CMK (cell line): ENCODE measurements at places on chromosomes 7 and 10.

- no peak for DNase-seq
Measured at GRCh38 chr10:69415049-69415448, 1.7 kb downstream of the TACR2 start.

GRCh38 chr10:93436591-93437085, 45.5 kb downstream of the MYOF start:
- no peak for DNase-seq

GRCh38 chr7:29135846-29136245, 10.5 kb downstream of the CPVL start:
- no peak for DNase-seq

DNA sequence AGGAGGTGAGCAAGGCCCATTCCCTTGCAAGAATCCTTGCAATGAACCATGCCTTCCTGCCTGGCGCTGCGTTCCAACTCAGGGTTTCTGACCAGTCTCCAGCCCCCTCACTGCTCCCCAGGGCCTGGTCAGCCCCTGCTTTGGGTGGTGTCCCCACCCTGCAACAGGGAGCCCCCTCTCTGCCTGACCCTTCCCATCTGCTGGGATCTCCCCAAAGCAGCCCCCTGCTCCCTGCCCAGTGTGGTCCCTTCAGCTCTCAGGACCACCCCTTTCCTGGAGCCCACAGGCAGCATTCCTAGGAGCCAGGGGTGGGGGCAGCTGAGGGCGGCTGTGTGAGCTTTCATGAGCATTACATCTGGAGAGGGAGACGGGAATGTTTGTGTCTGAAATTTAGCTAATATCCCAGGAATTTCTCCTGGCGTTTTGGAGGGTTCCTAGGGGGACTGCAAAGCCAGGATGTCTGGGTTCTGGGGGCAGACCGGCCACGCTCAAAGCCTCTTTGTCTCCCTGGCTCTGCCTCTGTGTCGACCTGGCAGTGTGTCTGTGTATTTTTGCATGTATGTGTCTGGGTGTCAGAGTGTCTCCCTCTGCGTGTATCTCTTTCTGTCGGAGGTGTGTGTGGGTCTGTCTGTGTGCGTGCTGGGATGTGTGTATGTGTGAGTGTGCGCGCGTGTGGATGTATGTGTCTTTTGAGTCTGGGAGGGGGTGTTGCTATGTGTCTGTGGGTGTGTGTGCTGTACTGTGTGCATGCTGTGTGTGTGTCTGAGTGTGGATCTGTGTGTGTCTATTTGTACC, 300.5 kb upstream of the ZMIZ1 start:
- no peak for DNase-seq

DNA sequence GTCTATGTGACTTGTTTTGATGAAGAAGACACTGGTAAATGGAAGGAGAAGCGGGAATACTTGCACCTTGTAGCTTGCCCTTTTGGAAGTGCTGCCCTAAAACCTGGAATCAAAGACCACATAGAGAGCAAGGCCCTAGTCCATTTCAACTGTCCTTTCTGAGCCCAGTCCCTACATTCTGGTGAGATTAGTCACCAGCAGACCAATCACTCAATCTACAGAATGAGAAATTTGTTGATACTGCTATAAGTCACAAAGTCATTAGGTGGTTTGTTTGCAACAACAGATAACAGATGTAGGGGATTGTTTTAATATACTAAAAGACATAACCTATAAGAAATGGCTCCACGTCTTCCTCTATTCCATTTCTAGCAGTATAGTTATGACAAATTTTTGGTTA, 33.6 kb downstream of the WASL start:
- no peak for DNase-seq

- DNase-seq, result peak; percentile 74
Measured at GRCh38 chr10:29681676-29682448, 47.1 kb upstream of the SVIL start.

DNA sequence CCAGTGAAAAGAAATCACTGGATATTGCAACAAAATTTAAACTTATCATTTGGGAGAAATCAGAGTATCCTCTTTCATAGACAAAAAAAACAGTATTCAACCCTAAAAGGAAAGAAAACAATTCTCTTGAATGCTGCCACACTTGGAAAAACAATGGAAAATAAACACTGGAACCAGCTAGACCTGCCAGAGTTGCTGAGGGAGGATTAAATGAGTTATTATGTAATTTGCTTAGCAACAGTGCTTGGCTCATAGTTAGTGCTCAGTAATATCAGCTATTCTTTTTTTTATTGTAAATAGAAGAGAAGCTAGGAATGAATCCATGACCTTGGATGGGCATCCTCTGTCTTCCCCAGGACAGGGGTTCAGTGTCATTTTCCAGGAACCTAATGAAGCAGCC, 11.0 kb upstream of the ZNF273 start:
- DNase-seq, result no peak

GRCh38 chr7:107233-107632, 85.1 kb upstream of the FAM20C start:
- no peak for DNase-seq

GRCh38 chr10:6563075-6563474, 17.0 kb downstream of the PRKCQ start:
- no peak for DNase-seq

GRCh38 chr7:90242369-90243168, 2.4 kb upstream of the CFAP69 start:
- no peak for DNase-seq

GRCh38 chr7:50475340-50475739, 25.2 kb upstream of the FIGNL1 start:
- no peak for DNase-seq

DNA sequence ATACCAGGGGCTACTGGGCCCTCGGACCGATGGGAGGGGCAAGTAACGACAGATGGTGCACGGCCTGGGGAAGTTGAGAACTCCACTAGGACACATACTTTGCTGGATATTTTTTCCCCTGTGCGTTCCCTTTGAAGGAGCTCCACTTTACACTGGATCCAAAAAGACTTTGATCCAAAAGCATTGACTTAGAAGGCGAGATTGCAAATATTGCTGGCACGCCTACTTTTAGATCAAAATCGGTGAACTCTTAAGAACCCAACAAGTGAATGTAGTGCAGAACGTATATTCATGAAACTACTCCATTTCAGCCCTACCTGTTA, 436 bp upstream of the SLC25A13 start:
- DNase-seq, result no peak

- DNase-seq, result peak; percentile 59
Measured at GRCh38 chr7:74449809-74450397, 3.8 kb upstream of the GTF2IRD1 start.

- DNase-seq, result no peak
Measured at GRCh38 chr7:73512018-73512780, 9.9 kb downstream of the BAZ1B start.

GRCh38 chr10:79407811-79408795, 37.3 kb downstream of the ZCCHC24 start:
- no peak for DNase-seq

DNA sequence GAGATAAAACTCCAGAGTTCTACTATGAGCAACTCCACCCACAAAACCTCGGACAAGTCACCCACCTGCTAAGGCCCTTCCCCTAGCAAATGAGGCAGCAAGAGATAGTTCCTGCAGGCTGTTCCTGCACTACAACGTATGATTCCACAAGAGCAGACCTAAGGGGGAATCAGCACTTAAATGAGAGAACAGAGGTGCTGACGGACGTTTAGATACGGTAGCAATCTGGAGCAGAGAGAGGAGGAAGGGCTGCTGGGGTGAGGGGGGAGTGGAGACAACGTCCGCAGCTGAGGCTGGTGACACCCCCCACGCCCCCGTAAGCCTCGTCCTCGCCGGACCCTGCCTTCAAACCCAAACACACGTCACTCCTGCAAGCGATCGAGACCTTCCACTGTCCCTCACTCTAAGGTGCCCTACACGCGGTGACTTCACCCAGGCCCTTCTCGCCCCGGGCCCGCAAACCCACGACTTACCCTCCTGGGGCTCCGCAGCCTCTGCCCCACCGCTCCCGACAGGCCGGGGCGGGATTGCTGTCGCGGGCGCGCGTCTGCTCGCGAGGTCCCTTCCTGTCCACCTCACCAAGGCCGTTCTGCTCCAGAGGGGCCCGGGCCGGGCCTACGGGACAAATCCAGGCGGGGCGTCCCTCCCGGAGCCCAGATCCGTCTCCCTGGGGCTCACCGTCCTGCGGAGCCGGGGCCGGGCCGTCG, 635 bp downstream of the ZNF12 start:
- no peak for DNase-seq

- no peak for DNase-seq
Measured at GRCh38 chr10:87596351-87596750, 63.3 kb upstream of the PAPSS2 start.

DNA sequence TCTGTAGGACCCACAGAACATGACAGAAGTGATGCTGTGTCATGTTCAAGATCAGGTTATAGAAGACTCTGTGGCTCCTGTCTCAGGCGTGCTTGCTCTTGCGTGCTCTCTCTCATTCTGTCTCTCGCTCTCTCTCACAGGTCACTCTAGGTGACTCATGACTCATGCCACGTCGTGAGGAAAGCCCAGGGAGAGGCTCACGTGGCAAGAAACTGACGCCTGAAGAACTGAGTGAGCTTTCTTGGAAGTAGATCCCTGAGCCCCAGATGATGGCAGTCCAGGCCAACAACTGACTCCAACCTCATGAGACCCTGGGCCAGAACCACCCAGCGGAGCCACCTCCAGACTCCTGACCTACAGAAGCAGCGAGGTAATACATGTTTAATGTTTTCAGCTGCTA, 103.3 kb downstream of the DNMBP start:
- DNase-seq, result no peak

DNA sequence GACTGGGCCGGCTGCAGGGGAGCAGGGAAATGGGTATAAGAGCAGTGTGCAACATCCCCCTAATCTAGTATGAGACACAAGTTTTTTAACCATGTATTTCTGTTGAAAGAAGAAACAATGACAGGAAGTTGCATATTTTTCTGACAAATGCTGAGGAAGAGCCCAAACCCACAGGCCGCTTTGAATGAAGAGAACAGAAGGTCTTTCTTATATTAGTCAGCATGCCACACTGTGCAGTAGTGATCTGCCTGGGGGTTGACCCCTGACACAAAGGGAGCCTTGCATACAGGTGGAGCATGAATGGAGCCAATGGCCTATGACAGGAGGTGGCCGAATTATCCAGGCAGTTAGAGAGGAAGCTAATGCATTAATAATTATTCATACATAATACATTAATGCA, 518.3 kb downstream of the PLXDC2 start:
- no peak for DNase-seq

DNA sequence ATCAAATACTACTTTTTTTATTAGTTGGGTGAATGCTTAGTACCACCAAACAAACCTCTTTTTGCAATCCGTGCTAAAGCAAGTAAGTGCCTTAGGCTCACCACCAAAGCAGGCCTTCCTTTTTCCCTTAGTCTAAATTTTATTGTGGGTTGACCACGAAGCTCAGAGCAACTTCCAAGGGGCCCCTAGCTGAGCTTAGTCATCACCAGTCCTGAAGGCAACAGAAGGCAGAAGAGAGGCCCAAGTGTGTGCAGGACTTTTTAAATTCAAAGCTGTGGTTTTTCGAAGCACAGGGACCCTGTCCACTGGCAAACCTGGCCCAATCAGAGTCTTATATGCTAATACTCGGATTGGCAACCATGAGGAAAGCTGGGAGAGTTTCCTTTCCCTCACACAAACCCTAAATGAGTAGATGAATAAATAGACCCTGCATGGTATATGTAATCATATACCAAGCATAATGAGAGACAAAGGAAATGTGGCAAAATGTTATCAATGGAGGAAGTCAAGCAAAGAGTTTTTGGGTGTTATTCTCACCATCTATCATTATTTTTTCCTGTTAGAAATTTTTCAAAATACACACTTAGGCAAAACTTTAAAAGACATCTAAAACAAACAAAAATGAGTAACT, 453.2 kb upstream of the GALNT17 start:
- no peak for DNase-seq

GRCh38 chr10:126504063-126504760, 115.9 kb upstream of the ADAM12 start:
- DNase-seq, result no peak

- no peak for DNase-seq
Measured at GRCh38 chr10:60277656-60278055, 112.0 kb downstream of the ANK3 start.

DNA sequence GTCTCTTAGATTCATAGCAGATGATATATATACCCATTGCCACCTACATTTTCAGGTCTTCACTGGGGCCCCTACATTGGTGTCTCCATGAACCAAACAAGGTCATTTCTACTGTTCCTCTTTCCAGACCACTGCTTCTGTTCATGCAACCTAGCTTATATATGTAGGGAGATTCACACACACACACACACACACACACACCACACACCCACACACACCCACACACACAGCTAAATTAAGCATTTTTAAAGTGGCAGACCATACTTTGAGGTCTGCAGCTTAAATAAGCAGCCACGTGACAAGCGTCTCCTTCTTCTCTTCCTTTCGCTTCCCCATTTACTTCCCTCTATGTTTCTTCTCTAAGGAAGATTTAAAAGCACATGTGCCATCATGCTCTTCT, 70.0 kb upstream of the CC2D2B start:
- DNase-seq, result no peak

DNA sequence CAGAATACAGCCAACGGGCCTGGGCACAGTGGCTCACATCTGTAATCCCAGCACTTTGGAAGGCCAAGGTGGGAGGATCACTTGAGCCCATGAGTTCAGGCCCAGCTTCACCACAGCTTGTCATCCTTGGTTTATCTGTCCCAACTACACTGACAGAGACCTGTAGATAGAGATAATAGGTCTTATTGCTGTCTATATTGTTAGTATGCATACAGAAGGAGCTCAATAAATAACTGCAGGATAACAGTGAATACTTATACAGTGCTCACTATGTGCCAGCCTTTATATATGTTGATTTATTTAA, 1.3 kb downstream of the CNPY4 start:
- no peak for DNase-seq

DNA sequence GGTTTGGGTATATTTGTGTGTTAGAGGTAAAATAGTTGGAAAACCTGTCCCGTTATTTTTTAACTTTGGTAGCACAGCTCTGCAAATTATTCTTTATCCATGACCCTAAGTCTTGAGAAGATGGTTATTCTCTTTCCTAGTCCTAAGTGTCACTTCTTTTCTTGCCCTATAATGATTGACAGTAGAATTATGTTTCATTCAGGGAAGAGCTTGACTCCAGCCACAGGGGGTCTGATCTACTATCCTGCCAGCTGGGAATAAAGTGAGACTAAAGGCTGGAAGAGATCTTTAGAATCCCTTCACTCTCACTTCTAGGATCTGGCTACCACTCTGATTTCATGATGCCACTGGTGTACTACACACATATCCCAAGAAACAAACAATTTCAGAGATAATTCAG, 90.4 kb downstream of the PHTF2 start:
- DNase-seq, result no peak

DNA sequence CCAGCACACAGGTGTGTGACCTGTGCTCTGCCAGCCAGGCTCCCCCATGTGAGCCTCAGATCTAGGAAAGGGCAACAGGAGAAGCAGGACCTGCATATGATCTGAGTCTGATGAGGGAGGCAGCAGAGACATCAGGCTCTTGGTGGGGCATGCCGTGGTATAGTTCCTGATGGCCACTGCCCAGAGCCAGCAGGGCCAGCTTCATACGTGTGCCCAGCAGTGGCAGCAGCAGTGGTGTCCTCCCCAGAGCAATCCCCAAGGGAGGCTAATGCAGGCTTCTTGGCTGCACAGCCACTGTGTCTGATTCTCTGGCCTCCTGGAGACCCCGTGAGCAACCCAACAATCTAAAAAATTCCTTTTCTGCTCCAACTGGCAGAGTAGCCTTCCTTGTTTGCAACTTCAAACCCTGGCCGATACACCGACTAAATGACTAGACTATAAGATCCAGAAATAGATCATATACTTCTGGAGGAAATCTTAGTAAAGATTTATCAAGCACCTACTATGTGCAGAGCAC, 230.6 kb upstream of the ZMIZ1 start:
- DNase-seq, result no peak
